CD4-positive, alpha-beta T cell treated with Interleukin-4 for 1 hour (primary cell): ENCODE measurements at places on chromosomes 5 and 9.

DNA sequence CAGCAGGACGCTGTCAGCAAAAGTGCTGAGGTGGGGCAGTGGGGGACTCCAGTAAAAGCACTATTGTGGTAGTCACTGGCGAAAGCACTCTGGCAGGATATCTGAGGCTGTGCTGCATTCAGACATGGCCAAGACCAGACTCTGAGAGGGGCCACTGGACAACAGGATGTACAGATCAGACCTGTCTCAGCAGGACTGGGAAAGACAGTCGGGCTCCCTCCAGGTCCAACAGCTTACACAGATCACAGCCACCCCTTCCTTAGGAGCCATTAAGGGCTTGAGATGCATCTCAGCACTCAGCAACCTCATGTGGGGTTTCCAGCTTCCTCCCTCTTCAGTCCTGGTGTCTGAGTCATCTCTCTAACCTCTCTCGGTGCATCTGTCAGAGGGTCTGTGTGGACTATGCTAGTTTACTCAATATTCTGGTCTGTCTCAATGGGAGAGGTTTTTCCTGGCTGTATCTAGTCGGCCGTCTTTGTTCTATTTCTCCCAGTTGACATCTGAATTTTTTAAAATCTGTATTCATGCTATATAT lies 154.5 kb downstream of the CWC27 start:
- DNase-seq, result no peak

DNA sequence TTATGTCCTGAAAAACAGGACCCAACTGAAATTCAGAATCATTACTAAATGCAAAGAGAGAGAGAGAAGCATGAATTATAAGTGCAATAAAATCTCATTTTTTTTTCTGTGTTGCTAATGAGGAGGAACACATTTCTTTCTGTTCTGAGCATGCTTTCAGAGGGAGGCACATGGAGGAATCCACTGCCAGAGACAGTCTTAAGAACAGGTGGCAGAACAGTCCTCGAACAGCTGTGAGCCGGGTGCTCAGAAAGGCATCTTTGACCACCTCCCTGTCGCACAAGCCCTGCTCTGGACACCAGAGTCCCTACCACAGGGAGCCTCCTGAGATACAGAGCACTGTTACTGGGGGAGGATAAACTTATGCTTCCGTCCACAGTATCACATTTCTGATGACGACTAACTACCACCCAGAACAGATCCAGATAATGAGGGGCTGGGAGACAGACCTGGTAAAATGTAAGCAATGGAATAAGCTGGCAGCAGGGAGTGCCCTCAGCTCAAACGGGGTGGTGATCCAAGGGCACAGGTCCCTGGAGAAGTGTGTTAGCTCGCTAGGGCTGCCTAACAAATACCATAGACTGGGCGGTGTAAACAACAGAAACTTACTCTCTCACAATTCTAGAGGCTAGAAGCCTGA lies 134.0 kb downstream of the SLC1A3 start:
- no peak for DNase-seq

DNA sequence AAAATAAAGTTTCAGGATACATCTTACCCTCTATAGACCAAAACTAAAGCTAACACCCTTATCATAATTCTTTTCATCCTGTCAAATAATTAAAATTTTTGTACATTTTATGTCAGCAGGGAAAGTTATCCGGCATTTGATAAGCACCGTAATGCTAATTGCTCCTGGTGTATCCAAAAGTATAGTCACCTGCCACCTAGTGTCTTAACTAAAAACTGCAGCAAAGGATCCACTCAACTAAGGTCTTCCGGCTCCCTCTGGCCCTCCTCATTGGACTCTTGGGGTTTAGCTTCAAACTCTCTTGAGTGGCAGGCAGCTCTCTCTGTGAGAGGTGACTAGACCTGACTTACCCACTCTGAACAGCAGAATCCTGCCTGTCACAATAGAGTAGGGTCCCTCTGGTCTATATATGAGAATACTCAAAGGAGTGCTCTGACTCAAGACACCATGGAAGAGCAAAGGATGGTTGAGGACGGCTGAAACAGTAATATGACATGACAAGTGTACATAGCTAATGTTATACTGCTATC lies 60.4 kb upstream of the CAST start:
- peak; percentile 28 for DNase-seq

GRCh38 chr5:171848911-171849520 lies 63.4 kb downstream of the SMIM23 start:
- no peak for DNase-seq

- no peak for DNase-seq
These were observed 199.5 kb downstream of the CACNA1B start for GRCh38 chr9:138077126-138077525.

DNA sequence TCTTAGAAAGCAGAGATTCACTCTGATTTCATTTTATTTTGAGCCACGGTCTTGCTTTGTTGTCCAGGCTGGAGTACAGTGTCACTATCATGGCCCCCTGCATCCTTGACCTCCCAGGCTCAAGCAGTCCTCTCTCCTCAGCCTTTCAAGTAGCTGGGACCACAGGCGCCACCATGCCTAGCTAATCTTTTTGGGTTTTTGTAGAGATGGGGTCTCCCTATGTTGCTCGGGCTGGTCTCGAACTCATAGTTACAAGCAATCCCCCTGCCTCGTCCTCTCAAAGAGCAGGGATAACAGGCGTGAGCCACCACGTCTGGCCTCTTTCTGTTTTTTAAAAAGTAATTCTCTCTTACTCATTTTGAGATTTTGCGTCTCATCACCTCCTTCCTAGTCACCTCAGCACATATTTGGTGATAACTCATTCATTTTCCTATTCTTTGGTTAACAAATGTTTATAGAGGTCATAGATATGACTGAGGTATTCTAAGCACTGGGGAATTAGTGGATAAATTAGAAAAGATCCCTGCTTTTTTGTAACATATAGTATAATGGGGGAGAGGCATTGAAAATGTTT lies 10.8 kb upstream of the DCP2 start:
- DNase-seq, result no peak

- DNase-seq, result peak; percentile 75
These were observed 286.7 kb downstream of the TLE4 start for GRCh38 chr9:79858508-79858907.

DNA sequence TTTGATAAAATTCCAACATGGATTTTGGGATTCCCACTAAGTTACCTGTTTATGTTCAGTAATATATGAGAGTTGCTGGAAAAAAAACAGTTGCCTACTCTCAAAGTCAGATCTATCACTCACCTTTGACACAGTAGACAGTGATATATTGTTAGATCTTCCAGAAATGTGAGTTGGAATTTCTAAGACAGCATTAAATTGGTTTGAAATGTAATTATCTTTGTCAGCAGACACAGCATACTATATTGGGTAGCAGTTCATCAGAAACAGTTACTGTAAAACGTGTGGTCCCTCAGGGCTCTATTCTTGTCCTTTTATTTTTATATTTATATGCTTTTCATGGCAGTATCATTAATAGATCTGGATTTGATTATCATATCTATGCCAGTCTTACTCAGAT lies 433.6 kb upstream of the ARRDC3 start:
- no peak for DNase-seq

- DNase-seq, result peak; percentile 69
These were observed 7.0 kb upstream of the IL12B start for GRCh38 chr5:159337016-159337955.

DNA sequence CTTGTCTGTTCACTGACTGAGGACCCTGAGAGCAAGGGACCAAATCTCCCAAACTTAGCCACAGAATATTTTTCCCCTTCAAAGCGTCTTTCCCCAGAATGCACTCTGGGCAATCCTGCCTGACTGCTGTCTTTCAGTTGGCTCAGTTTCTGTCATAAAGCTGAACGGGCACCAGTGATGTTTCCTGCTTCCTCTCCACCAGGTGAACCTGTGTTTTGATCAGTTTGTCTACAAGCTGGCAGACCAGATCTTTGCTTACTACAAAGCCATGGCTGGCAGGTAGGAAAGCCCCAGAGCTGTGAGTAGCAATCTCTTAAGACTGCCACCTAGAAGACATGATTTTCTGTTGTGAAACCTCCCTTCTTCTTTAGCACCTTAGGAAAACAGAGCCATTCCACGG lies 61.8 kb downstream of the CYFIP2 start:
- DNase-seq, result peak; percentile 40

- no peak for DNase-seq
These were observed 2.5 kb upstream of the KDM3B start for GRCh38 chr5:138349852-138350562.

DNA sequence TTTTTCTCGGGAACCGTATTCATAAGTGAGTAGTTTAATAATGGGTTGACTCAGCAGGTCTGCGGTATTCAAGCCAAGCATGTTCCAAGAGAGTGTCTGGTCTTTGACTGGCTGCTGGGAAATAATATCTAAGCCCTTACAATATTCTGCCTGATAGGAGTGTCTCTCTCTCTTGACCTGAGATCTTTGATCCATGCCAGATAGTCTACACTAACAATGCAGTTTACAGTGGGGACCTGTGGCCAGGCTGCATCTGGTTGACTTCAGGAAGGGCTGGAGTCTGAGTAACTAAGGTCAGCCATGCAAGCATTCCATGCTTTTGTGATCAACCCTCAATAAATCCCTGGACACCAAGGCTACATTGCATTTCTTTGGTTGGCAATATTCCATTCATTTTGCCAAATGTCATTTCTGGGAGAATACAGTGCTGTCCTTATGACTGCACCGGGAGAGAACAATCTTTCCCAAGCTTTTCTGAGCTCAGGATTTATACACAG lies 195.5 kb downstream of the SEMA5A start:
- DNase-seq, result no peak

- DNase-seq, result no peak
These were observed 8.3 kb downstream of the PIK3R1 start for GRCh38 chr5:68223904-68224303.

- no peak for DNase-seq
These were observed 84.9 kb upstream of the ANKRD55 start for GRCh38 chr5:56317923-56318561.
